Naive B cell (primary cell): ENCODE measurements at places on chromosomes 1 and 21. TPM values are rescaled to one million over a fixed set of nuclear protein-coding genes. Genes with fewer than 3 reads are reported as not detected.

DNA sequence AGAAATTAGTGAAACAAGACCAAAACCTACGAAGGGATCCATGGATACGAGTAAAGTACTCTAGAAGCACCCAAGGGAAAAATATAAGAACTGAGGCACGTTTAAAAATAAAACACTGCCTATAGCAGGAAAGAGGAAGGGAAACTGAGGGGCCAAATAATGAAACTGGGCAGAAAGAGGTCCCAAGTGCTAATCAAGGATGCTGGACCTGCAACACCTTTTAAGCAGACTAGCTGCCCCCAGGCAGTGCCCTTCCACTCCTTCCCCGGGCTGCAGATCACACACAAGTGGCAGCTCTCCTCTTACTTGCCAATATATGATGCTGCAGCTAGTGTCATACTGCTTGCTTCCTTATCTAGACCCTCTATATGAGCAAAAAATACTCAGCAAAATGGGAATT is 7.6 kb upstream of the OTUD7B start:
- no peak overlapping the region for H3K4me3 ChIP-seq
- DNase-seq = no peak
- peaks cover 64% of the 10 kb centered on the region for H3K27me3 ChIP-seq
- no peaks in the 10 kb centered on the region for H3K36me3 ChIP-seq
- H3K27ac ChIP-seq = no peak overlapping the region

GRCh38 chr1:101438359-101438758 is 201.5 kb downstream of the S1PR1 start:
- peak; percentile 10 for DNase-seq
- H3K4me3 ChIP-seq = no peak overlapping the region
- H3K36me3 ChIP-seq = no peaks in the 10 kb centered on the region
- H3K27me3 ChIP-seq = no peaks in the 10 kb centered on the region
- H3K27ac ChIP-seq = no peak overlapping the region

GRCh38 chr1:3457910-3458883 is 3.7 kb downstream of the ARHGEF16 start:
- no peak overlapping the region for H3K4me3 ChIP-seq
- DNase-seq = no peak
- H3K4me1 ChIP-seq = no peaks in the 10 kb centered on the region
- H3K36me3 ChIP-seq = no peaks in the 10 kb centered on the region

- no peak for DNase-seq
- H3K27ac ChIP-seq = no peak overlapping the region
- H3K36me3 ChIP-seq = no peaks in the 10 kb centered on the region
- no peaks in the 10 kb centered on the region for H3K4me1 ChIP-seq
- H3K4me3 ChIP-seq = no peak overlapping the region
These were observed 35.0 kb upstream of the RNF2 start for GRCh38 chr1:185010361-185010760.

DNA sequence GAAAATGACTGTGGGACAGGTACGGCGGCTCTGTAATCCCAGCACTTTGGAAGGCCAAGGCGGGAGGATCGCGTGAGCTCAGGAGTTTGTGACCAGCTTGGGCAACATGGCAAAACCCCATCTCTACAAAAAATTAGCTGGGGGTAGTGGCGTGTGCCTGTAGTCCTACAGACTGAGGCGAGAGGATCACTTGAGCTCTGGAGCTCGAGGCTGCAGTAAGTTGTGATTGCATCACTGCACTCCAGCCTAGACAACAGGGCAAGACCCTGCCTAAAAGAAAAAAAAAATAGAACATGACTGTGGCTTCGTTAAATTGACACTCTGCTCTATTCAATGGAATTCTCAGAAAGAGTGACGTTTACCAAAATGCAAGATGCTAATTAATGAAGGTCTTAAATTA is 3.9 kb upstream of the DBT start:
- H3K36me3 ChIP-seq = no peaks in the 10 kb centered on the region
- DNase-seq = no peak
- H3K27me3 ChIP-seq = peaks cover 6% of the 10 kb centered on the region
- H3K4me3 ChIP-seq = no peak overlapping the region

DNA sequence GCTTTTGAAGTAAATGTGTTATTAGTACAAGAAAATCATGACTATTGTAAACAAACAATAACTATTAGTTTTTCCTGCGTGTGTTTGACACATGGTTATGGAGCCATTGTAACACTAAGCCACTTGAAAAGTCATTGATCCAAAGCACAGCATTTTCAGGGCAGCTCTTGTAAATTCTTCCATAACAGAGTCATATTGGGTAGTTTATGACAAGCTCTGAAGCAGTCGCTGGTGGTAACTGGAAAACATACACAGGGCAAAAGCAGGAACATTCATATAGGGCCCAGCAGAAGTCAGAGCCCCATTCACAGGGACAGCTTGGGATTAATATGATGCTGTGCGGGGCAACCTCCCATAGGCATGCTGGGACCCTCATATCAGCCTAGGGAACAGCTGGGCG is 483.2 kb upstream of the PTBP2 start:
- no peaks in the 10 kb centered on the region for H3K27me3 ChIP-seq
- H3K4me1 ChIP-seq = no peaks in the 10 kb centered on the region
- no peak overlapping the region for H3K4me3 ChIP-seq
- no peak overlapping the region for H3K27ac ChIP-seq

DNA sequence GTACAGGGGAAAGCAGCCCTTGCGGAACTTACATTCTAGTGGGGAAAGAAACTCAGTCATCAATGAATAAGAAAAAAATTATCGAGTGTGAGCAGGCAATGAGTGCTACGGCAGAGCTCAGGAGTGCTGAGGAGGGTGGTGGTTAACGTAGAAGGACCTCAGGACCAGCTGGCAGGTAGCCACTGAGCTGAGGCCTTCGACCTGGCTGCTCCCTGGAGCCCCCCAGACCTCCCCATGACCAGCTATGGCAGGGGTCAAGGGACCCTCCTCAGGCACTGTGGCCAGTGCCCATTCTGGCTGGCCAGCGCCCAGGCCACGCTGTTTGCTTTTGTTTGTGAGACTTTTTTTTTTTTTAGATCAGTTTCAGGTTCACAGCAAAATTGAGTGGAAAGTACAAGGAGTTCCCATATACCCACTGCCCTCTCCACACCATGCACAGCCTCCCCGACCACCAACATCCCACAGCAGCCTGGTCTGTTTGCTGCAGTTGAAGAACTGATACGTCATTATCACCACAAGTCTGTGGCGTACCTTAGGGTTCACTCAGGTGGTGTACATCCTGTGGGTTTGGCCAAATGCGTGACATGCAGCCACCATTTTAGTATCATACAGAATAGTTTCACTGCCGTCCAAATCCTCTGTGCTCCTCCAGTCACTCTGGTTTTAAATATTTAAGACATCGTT is 11.8 kb upstream of the TTC22 start:
- no peaks in the 10 kb centered on the region for H3K4me1 ChIP-seq
- H3K27me3 ChIP-seq = peaks cover 4% of the 10 kb centered on the region
- no peak overlapping the region for H3K27ac ChIP-seq
- no peak for DNase-seq
- no peak overlapping the region for H3K4me3 ChIP-seq
- H3K36me3 ChIP-seq = no peaks in the 10 kb centered on the region

C1orf53 gene
- not detected for polyA plus RNA-seq

- H3K27ac ChIP-seq = peak overlapping the region; percentile 84
- peak; percentile 58 for DNase-seq
- no peaks in the 10 kb centered on the region for H3K36me3 ChIP-seq
- peaks cover 18% of the 10 kb centered on the region for H3K4me1 ChIP-seq
- H3K4me3 ChIP-seq = peak overlapping the region; percentile 65
These were observed 54.1 kb downstream of the LDLRAD2 start for GRCh38 chr1:21865943-21866706.

DNA sequence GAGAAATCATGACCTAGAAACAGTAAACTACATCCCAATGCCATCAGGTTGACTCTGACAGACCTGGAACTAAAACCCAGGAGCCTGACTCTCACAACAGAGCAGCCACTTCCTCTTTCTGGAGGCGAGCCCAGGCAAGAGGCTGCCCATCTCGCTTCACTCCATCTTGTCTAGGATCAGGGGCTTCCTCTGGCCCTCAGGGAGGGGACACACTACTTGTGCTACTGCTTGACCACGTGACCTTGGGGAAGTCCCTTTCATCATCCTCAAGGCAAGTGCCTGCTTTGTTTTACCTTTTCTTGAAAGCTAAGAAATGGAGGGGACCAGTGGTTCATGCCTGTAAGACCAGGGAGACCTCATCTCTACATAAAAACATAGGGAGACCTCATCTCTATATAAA is 2.6 kb upstream of the TENT5B start:
- H3K27me3 ChIP-seq = no peaks in the 10 kb centered on the region
- no peaks in the 10 kb centered on the region for H3K36me3 ChIP-seq
- H3K4me3 ChIP-seq = no peak overlapping the region
- peaks cover 23% of the 10 kb centered on the region for H3K4me1 ChIP-seq

DNA sequence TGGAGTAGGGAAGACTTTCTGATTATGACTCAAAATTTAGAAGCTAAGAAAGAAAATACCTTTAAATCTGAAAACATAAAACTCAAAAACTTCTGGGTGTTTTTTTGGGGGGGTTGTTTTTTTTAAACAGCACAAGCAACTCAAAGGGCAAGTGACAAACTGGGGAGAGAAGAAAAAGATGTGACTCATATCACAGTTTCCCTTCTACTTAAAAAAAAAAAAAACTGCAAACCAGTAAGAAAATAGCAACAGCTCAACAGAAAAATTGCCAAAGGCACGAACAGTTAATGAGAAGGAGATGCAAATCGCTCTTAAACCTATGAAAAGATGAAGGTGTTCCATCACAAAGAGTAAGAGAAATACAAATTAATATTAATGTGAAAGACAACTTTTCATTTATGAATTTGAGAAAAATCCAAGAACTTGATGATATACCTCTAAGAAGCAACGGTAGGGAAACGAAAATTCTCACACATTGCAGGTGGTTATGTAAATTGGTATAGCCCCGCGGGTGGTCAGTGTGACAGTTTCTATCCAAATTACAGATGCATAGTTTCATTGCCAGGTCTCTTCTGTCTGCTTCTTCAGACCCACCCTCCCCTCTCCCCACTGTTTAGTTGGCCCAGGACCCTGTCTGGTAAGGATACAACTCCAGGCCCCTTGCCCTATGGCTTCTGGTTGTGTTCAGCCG is 9.0 kb downstream of the IFNAR2 start:
- peak overlapping the region; percentile 75 for H3K27ac ChIP-seq
- H3K36me3 ChIP-seq = peaks cover 5% of the 10 kb centered on the region
- no peak for DNase-seq
- no peak overlapping the region for H3K4me3 ChIP-seq

DNA sequence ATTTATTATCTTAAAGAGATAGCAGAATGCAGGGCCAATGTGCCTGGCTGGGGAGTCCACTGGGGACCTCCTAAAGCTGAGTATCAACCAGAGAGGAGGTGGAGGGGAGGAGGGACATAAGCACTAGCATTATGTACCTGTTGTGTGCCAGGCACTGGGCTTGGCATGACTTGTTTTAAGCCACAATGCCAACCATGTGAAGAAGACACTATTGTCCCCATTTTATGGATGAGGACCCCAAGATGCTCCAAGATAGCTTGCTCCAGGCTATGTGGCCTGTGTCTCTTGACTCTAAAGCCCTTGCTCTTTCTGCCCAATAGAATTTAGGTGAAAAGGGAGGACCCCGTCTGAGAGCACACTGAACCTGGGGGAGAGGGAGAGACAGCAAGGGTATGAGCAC is 111.3 kb downstream of the GLIS1 start:
- H3K27ac ChIP-seq = no peak overlapping the region
- no peaks in the 10 kb centered on the region for H3K4me1 ChIP-seq
- no peak for DNase-seq
- H3K36me3 ChIP-seq = no peaks in the 10 kb centered on the region

AIRE gene
- polyA plus RNA-seq = 0.74 TPM

- peaks cover 3% of the 10 kb centered on the region for H3K4me1 ChIP-seq
- no peak for DNase-seq
- no peak overlapping the region for H3K4me3 ChIP-seq
- peaks cover 11% of the 10 kb centered on the region for H3K27me3 ChIP-seq
These were observed 64.0 kb upstream of the ZNF281 start for GRCh38 chr1:200473698-200474371.

RHCE gene
- 0.70 TPM for polyA plus RNA-seq

- H3K4me3 ChIP-seq = no peak overlapping the region
- no peak overlapping the region for H3K27ac ChIP-seq
- H3K27me3 ChIP-seq = no peaks in the 10 kb centered on the region
- H3K4me1 ChIP-seq = no peaks in the 10 kb centered on the region
These were observed 396.5 kb downstream of the KCTD3 start for GRCh38 chr1:215963621-215964020.

ATXN7L2 gene
- 9.2 TPM for polyA plus RNA-seq

DNA sequence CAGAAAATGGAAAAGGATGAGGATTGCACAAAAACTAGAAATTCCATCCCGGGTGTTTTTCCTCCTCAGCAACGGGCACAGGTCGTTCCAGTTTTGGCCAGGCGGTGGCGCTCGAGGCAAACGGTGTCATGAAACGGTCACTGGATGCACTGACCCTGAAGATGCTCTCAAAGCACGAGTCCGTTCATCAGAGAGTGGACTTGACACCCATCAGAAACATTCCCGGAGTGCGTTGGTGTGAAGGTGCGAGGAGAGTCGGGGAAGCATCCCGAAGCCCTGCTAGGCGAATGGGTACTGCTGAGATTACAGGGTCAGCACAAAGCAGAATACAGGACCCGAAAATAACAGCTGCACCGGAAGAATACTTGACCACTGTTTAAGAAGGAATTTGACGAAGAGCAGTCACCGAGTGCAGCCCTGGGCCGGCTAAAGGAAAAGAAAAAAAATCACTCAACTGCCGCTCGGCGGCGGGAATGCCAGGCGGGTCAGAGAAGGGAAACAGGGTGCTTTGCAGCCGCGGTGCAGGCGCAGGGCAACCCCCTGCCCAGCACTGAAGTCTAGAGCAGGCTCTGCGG is 71.7 kb upstream of the ETS2 start:
- H3K4me1 ChIP-seq = peaks cover 9% of the 10 kb centered on the region
- no peaks in the 10 kb centered on the region for H3K36me3 ChIP-seq
- peak; percentile 51 for DNase-seq
- peak overlapping the region; percentile 49 for H3K27ac ChIP-seq
- peak overlapping the region; percentile 66 for H3K4me3 ChIP-seq

SLC6A9 gene
- not detected for polyA plus RNA-seq

DNA sequence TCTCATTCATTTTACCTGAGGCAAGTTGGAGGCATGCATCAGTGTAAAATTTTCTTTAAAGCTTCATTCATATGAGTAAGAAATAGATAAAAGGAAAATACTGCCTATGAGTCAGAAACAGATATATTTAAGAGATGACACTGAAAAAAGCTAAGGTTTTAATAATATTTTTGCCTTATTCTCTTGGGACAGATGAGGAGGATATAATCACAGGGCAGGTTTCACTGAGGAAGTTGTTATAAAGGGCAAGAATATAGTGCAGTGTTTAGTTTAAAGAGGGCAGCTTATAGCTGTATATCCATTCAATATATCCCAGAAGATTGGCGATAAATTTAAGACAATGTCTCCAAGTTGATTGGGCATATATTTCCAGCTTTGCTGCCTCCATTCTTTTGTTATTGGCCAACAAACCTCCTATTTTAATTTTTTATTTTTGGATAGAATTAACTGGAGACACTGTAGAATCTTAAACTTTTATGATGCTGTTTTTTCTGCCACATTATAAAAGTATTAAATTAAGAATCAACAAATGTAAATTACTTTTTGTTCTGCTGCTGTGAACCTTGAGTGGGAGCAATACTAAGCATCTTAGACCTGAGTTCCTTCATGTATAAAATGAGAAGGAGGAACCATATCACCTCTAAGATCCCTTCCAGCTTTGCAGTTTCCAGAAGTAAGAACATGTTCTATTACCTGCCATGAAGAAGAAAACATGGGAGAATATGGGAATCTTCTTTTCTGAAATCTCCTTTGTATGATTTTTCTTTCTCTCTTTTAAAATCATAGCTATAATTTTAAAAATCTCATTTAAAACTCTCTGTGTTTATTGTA is 171.6 kb downstream of the S1PR1 start:
- no peak for DNase-seq
- H3K36me3 ChIP-seq = no peaks in the 10 kb centered on the region
- H3K27ac ChIP-seq = peak overlapping the region; percentile 21
- peak overlapping the region; percentile 71 for H3K4me3 ChIP-seq
- H3K4me1 ChIP-seq = peaks cover 45% of the 10 kb centered on the region
